Stimulated activated naive CD4-positive, alpha-beta T cell treated with Interleukin-2 at 50 U/mL for 16 hours (primary cell): ENCODE measurements at places on chromosomes 13 and 19.
A peak's percentile ranks its signal among the peaks of the same experiment; 100 is the strongest.

GRCh38 chr19:41745756-41746155 lies 9.6 kb upstream of the CEACAM6 start:
- no peak for DNase-seq

DNA sequence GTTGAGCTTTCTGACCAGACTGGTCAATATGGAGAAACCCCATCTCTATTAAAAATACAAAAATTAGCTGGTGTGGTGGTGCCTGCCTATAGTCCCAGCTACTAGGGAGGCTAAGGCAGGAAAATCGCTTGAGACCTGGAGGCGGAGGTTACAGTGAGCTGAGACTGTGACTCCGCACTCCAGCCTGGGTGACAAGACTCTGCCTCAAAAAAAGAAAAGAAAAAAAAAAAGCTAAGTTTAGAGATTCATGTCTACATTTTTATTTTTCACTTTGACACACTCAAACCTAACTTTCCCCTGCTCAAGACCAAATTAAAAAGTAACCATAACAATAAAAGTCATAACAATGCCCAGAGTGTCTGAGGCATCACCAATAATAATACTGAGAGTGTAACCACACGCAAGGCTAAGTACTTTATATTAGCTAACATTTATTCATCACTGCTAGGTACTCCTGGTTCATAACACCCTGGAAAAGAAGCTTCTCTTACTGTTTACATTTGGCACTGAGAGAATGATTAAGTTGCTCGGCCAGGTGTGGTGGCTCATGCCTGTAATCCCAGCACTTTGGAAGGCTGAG lies 5.7 kb downstream of the IRGC start:
- no peak for DNase-seq

GRCh38 chr13:110269509-110270185 lies 37.3 kb downstream of the COL4A1 start:
- DNase-seq = no peak

GRCh38 chr19:45911291-45911690 lies 3.3 kb downstream of the NANOS2 start:
- DNase-seq = no peak

GRCh38 chr19:45771311-45771933 lies 2.4 kb upstream of the SIX5 start:
- no peak for DNase-seq

DNA sequence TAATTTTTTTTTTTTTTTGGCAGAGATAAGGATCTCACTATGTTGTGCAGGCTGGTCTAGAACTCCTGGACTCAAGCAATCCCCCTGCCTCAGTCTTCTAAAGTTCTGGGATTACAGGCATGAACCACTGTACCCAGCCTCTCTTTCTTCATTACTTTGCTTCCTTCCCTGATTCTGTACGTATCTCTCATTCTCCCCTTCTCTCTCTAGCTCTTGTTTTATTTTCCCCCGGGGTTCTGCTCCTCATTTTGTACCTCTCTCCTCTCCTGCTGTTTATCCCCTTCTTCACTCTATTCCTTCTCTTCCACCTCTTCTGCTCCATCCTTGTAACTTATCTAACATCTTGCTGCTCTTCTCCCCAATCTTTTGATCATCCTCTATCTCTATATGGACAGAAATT lies 46.5 kb downstream of the ZNF611 start:
- DNase-seq = no peak

GRCh38 chr13:26095338-26095737 lies 43.5 kb upstream of the SHISA2 start:
- DNase-seq = no peak

- no peak for DNase-seq
These were observed 118.2 kb upstream of the ARGLU1 start for GRCh38 chr13:106686163-106686562.

- DNase-seq = no peak
These were observed 6.5 kb downstream of the KCNN4 start for GRCh38 chr19:43774103-43774939.

GRCh38 chr13:86892330-86892729 lies 778.8 kb upstream of the SLITRK5 start:
- no peak for DNase-seq

- DNase-seq = no peak
These were observed 17.7 kb downstream of the MAG start for GRCh38 chr19:35309481-35310279.

DNA sequence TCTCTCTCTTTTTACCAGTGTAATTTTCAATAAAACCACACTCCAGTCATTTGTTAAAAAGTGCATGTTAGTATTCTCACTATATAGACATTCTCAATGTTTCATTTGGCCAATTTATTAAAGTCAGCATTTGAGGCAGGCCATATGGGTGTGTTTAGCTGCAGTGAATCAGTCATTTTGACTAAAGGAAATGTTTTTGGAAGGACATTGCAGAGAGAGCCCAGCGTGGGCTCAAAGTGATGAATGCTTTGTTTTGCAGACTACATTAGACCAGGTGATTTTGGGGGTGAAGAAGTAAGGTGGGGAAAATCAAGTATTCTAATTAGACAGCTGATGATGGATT lies 116.7 kb downstream of the POSTN start:
- no peak for DNase-seq

- DNase-seq = no peak
These were observed 4.6 kb upstream of the NAA16 start for GRCh38 chr13:41306271-41307145.

DNA sequence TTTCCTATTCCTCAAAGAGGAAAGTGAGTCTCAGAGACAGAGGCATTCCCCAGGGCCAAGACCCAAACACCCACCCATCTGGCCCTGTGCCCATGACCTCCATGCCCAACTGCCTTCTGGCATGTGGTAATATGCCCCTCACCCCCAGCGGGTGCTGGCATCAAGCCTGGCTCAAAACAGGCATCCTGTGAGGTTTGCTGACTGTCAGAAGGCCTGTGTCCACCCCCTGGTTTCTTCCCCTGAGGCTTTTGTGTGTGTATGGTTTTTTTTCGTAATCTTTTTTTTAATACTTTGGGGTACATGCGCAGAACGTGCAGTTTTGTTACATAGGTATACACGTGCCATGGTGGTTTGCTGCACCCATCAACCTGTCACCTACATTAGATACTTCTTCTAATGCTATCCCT lies 7.6 kb upstream of the KANK2 start:
- DNase-seq = no peak

DNA sequence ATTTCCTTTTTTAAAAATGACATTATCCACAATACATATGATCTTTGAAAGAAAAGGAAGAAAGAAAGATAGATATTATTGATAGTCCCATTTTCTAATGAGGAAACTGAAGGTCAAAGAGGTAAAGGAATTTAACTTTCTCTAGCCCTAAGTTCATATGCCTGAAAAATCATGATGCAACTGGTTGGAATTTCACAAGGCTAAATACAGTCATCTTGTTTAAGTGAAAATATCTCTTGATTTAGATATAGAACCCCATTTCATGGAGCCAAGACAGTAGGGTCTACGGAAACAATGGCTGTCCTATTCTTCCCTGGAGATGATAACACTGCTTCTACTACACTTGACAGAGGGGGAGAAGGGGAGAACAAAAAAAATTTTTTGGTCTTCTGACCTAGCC lies 366.2 kb downstream of the DNAJC15 start:
- DNase-seq = no peak

GRCh38 chr13:31208559-31209122 lies 8.9 kb downstream of the B3GLCT start:
- DNase-seq = no peak

DNA sequence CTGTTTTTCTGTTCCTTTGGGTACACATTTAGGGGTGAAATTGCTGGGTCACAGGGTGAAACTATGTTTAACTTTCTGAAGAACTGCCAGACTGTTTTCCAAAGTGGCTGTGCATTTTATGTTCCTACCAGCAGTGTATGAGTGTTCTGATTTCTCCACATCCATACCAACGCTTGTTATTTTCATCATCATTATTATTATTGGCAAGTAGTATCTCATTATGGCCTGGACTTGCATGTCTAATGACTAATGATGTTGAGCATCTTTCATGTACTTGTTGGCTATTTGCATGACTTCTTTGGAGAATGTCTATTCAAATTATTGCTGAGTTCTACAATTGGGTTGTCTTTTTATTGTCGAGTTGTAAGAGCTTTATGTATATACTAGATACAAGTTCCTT lies 321.8 kb upstream of the HTR2A start:
- no peak for DNase-seq

GRCh38 chr13:40181203-40181845 lies 485.1 kb downstream of the FOXO1 start:
- DNase-seq = no peak

- DNase-seq = no peak
These were observed 4.4 kb upstream of the TBXA2R start for GRCh38 chr19:3610745-3611717.

DNA sequence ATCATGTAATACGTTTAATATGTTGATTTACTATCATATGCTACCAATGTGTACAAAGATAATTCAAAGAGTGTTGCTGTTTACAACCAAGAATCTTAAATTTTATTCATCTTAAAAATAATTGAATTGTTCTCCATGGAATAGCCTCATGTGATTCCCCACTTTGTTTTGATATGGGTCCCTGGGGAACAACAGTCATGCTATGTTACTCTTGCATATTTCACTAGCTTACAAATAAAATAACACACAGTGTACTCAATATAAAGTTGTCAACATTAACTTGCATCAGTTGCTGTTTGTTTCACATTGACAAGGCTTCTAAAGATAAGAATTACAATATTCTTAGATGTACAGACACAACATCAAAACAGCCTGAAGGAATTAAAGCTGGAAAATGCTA lies 2.3 kb downstream of the ENOX1 start:
- no peak for DNase-seq

DNA sequence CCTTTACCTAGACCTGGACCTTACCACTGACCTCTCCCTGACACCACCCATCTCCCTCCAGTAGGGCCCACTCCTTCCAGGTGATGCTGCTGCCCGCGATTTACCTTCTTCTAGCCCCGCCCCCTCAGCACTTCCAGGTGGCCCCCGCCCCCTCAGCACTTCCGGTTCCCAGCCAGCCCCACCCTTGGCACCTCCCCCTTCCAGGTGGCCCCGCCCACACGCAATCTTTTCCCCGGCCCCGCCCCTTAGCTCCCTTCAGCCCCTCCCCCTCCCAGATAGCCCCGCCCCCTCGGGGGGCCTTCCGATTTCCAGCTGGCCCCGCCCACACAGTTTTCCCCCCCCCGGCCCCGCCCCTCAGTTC lies 586 bp downstream of the LIG1 start:
- DNase-seq = peak; percentile 86

DNA sequence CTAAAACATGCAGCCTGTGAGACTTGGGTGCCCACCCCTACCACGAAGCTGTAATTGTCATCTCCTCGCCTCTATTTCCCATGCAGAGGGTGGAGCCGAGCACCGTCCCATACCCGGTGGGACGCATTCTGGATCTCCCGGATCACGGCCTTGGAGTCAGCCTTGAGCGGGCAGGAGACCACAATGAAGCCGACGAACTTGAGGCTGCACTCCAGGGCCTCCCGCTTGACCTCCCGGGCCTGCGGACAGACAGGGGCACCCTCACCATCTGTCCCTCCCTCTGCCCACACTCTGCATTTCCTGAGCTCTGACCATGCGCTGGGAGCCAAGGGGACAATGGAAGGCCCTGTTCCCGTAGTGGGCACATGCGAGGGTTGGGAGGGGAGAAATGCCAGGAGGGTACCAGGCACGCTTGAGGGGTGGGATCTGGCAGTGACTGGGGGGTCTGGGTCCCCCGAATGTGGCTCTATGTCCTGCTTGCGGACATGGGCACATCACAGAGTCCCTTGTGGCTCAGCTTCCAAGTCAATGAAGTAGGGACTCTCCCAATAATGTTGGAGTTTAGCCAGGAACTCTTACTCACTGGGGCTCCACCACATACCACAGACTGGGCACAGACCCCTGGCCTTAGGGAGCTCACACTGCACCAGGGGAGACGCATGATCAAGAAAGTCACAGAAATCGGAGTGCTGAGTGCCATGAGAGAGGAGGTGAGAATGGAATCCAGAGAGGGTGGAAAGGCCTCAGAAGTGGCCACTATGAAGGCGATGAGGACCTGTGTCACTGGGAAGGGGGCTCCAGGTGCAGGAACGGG lies 9.2 kb upstream of the GMIP start:
- DNase-seq = no peak

DNA sequence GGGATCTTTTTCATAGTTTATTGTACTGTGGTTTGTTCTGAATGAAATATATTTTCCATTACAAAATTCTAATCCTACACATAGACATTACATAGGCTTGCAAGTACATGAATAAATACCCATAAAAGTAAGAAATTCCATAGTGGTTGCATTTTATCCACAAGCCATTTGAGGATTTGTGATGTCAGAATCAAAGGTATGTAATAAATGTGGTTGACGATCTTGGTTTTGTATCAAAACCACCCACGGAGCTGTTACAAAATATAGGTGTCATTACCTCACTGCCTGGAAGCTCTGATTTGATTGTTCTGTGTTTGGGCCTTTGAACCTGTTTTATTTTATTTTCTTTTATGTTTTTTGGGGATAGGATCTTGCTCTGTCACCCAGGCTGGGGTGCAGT lies 125.1 kb downstream of the NALCN start:
- DNase-seq = no peak

DNA sequence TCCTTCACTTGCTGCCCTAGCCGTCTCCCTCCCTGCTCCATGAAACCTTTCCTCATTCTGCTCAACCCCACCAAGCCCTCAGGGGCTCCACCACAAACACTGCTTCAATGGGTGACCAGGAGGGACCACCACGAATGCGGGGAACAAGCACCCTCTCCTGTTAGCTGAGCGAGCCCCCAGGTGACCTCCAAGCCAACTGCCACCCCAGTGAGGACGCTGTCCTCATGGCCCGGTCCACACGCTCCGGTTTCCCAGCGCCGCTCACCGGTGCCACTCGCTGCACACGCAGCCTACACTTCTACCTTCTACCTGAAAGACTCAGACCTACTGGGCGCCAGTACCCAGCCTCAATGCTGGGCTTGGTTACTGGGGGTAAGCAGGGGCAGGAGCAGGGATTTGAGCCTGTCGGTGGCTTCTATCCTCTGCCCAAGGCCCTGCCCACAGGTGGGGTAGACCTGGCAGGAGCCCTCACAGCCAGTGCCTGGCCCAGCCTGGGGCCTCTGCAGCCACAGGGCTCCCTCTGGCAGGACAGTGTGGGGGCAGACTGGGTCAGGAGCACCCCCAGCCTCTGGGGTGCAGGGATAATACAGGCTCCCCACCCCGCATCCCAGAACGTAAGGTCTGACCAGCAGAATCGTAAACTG lies 704 bp upstream of the TMEM86B start:
- no peak for DNase-seq

- DNase-seq = no peak
These were observed 11.3 kb downstream of the ABCA7 start for GRCh38 chr19:1050989-1051788.

DNA sequence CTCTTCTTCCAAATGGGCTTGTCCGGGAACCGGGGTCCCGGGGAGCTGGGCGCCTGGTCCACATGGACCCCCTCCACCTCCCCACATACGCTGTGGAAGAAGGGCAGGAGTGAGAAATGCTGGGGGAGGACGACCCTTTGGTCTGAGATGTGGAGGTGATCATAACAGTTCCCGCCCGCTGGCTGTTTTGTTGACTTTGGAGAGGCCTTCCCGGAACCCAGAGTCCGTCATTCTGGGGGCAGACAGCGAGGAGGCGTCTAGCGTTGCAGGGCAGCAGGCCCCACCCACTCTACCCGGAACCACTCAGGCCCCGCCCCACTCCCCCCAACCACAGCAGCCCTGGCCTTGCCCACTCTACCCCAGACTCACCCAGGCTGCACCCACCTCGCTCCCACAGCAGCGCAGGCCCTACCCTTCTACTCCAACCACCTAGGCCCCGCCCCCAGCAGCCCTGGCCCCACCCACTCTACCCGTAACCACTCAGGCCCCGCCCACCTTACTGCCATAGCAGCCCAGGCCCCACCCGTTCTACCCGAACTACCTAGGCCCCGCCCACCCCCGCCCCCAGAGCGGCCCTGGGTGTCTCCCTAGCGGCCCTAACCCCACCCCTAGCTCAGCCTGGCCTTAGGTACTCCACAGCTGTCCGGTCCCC lies 7.1 kb downstream of the GPR108 start:
- DNase-seq = no peak
